ENCODE measurements at places on chromosomes 13 and 19. TPM values are rescaled to one million over a fixed set of nuclear protein-coding genes. Genes with fewer than 3 reads are reported as not detected.

DNA sequence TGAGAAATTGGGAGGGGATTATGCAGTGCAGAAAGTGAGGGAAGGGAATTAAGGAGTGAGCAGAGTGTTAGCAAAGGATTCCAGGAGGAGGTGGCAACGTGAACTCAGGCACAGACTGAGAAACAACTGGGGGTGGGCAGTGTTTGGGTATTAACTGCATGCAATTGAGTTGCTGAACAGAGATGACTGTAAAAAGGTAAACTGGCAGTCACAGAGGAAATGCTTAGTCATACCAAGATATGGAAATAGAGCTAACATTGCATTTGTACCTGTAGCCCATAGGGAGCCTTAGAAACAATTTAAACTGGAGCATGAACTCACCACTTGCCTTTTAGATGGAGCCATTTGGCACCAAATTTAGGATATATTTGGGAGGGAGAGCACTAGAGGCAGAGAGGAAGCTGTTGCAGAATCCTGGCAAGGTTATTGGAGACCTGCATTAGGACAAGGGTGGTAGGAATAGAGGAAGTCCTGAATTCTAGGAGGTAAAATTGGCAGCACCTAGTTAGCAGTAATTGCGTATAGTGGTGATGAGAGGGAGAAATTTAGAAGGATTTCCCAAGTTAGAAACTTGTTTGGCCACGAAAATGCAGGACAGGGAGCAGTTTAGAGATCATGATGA, 100.6 kb upstream of the FRY start:
- H3K4me3 ChIP-seq: no peak overlapping the region
- no peaks in the 10 kb centered on the region for H3K4me1 ChIP-seq

GRCh38 chr19:2478278-2478755, 2.4 kb downstream of the GADD45B start:
- peaks cover 23% of the 10 kb centered on the region for H3K36me3 ChIP-seq
- H3K27ac ChIP-seq: peak overlapping the region; percentile 92
- H3K27me3 ChIP-seq: peaks cover 23% of the 10 kb centered on the region
- H3K4me1 ChIP-seq: no peaks in the 10 kb centered on the region
- peak overlapping the region; percentile 99 for H3K4me3 ChIP-seq

- no peak for DNase-seq
- peaks cover 21% of the 10 kb centered on the region for H3K36me3 ChIP-seq
- H3K27me3 ChIP-seq: no peaks in the 10 kb centered on the region
- peak overlapping the region; percentile 93 for H3K4me3 ChIP-seq
Observed at GRCh38 chr19:14495672-14496028, 277 bp downstream of the GIPC1 start.

- H3K27me3 ChIP-seq: no peaks in the 10 kb centered on the region
- DNase-seq: no peak
- H3K27ac ChIP-seq: no peak overlapping the region
Observed at GRCh38 chr19:52670046-52670445, 31.9 kb upstream of the ZNF83 start.

DNA sequence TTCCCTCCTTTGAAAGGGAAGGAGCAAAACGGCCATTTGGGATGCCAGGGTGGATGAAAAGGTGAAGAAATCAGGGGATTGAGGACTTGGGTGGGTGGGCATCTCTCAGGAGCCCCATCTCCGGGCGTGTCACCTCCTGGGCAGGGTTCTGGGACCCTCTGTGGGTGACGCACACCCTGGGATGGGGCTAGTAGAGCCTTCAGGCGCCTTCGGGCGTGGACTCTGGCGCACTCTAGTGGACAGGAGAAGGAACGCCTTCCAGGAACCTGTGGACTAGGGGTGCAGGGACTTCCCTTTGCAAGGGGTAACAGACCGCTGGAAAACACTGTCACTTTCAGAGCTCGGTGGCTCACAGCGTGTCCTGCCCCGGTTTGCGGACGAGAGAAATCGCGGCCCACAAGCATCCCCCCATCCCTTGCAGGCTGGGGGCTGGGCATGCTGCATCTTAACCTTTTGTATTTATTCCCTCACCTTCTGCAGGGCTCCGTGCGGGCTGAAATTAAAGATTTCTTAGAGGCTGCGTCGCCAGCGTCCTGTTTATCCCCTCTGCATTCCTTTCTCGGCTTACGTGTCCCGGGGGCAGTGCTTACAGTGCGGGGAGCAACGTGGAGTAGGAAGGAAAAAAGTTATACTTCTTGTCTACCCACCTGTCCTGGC, 15.2 kb upstream of the S1PR4 start:
- H3K27me3 ChIP-seq: peaks cover 4% of the 10 kb centered on the region
- no peaks in the 10 kb centered on the region for H3K36me3 ChIP-seq
- H3K4me1 ChIP-seq: peaks cover 15% of the 10 kb centered on the region
- peak overlapping the region; percentile 31 for H3K4me3 ChIP-seq
- no peak overlapping the region for H3K27ac ChIP-seq

- no peaks in the 10 kb centered on the region for H3K36me3 ChIP-seq
- H3K4me1 ChIP-seq: peaks cover 25% of the 10 kb centered on the region
- H3K4me3 ChIP-seq: peak overlapping the region; percentile 71
Observed at GRCh38 chr19:1244693-1245451, 3.3 kb downstream of the ATP5F1D start.

DNA sequence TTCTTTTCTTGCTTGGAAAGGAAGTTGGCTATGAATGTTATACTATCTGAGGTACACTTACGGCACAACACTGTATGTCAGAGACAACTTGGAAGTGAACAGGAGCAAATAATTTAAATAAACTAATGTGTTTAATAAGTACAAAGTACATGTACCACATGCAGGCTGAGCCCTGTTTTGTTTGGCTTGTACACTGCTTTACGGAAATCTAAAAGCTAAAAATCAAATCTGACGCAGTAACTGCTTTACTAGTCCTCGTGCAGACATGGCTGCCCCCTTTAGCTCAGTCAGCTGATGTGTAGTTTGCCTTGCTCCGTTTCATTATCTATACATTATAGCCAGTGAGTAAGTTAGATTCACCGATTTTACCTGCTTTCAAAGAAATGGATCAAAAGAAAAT, 36.5 kb downstream of the TDRD3 start:
- H3K27me3 ChIP-seq: no peaks in the 10 kb centered on the region
- no peaks in the 10 kb centered on the region for H3K4me1 ChIP-seq
- H3K4me3 ChIP-seq: no peak overlapping the region
- no peak overlapping the region for H3K27ac ChIP-seq

- peak overlapping the region; percentile 96 for H3K4me3 ChIP-seq
- no peaks in the 10 kb centered on the region for H3K36me3 ChIP-seq
- peaks cover 26% of the 10 kb centered on the region for H3K4me1 ChIP-seq
- H3K27ac ChIP-seq: peak overlapping the region; percentile 94
Observed at GRCh38 chr13:105139380-105140285, 1395.8 kb downstream of the EFNB2 start.

DNA sequence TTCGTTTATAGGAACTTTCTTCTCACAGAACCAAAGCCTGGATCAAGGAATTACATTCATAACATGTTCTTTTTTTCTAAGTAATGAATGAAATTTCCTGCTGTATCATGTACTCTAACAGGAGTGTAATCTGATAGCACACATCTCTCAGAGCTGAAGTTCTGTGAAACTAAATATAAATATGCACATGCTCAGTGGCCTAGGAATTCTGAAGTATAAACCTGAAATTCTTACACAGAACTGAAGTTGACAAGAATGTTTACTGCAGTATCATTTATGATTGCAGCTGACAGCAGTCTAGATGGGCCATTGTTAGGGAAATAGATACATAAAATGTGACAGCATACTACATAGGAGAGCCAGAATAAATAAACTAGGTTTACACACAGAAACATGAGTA, 54.5 kb downstream of the USP12 start:
- DNase-seq: peak; percentile 5
- no peak overlapping the region for H3K4me3 ChIP-seq
- H3K4me1 ChIP-seq: peaks cover 51% of the 10 kb centered on the region
- H3K36me3 ChIP-seq: peaks cover 6% of the 10 kb centered on the region
- H3K27ac ChIP-seq: peak overlapping the region; percentile 15

- H3K27ac ChIP-seq: peak overlapping the region; percentile 55
- peak overlapping the region; percentile 95 for H3K4me3 ChIP-seq
- H3K36me3 ChIP-seq: peaks cover 3% of the 10 kb centered on the region
- no peaks in the 10 kb centered on the region for H3K27me3 ChIP-seq
Observed at GRCh38 chr19:31347828-31348392, 1.3 kb downstream of the TSHZ3 start.

GRCh38 chr13:30429721-30430694, 7.7 kb downstream of the UBE2L5 start:
- peaks cover 49% of the 10 kb centered on the region for H3K4me1 ChIP-seq
- no peaks in the 10 kb centered on the region for H3K36me3 ChIP-seq
- H3K27me3 ChIP-seq: no peaks in the 10 kb centered on the region

- H3K36me3 ChIP-seq: no peaks in the 10 kb centered on the region
- H3K4me1 ChIP-seq: 0 out of 2 replicates have a peak, but pooled peaks cover 8% of the 10 kb centered on the region
- no peak overlapping the region for H3K27ac ChIP-seq
- no peak for DNase-seq
- H3K27me3 ChIP-seq: 0 out of 2 replicates have a peak, but pooled peaks cover 2% of the 10 kb centered on the region
- H3K4me3 ChIP-seq: no peak overlapping the region
Observed at GRCh38 chr13:63190219-63190618, 1774.6 kb upstream of the PCDH20 start.

DNA sequence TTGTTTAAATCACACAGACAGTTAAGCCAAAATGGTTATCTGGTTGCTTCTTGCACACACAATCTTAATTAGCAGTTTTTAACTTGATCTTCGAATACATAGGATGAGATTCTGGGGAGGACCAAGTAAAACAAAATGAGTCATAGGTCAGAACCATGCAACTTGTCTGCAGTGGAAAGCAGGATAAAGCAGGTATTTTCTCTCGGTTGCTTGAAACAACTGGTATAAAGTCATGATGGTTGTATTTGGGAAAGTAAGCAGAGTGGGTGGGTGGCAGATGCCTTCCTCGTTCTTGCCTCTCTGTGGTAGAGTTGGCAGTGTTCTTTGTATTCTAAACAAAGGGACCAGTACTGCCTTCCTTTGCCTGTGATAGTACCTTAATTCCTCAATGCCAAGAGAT, 167.0 kb downstream of the COG6 start:
- no peak for DNase-seq
- peaks cover 19% of the 10 kb centered on the region for H3K4me1 ChIP-seq
- H3K27me3 ChIP-seq: peaks cover 3% of the 10 kb centered on the region

DNA sequence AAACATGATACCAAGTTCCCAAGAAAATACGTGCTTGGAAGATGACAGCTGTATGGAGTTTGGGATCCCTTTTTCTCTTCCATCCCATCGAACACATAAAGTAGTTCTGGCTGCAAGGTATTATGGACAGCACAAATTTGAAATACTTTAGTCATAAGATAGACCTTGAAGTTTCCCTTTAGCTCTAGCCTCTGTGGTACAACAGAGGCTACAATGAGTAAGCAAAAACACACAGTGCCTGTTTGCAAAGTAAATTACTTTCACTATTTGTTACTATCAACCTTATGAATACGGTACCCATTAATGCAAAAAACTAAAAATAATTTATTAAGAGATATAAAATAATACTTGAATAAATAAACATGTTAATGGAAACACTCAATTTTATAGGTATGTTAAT, 21.0 kb upstream of the LRCH1 start:
- H3K27me3 ChIP-seq: peaks cover 2% of the 10 kb centered on the region
- DNase-seq: no peak
- peaks cover 13% of the 10 kb centered on the region for H3K4me1 ChIP-seq
- no peak overlapping the region for H3K27ac ChIP-seq
- H3K4me3 ChIP-seq: no peak overlapping the region
- H3K36me3 ChIP-seq: no peaks in the 10 kb centered on the region

DNA sequence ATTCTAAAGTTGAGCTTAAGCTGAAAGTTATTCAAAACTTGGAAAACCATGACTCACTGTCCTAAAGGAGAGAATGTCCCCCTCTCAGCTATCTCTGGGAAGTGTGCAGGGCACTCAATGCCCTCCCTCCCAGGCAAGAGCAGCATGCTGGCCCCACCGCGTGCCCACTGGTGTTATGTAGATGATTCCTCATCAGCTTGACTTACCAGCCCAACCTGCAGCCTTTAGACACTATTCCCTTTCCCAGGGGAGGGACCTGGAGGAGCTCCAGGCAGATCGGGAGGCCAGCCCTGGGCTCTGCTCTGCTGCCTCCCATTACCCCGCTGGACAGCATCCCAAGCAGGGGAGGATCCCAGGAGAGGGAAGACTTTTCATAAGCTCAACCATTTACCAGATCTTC, 124.6 kb downstream of the FGF14 start:
- H3K27ac ChIP-seq: no peak overlapping the region
- no peaks in the 10 kb centered on the region for H3K27me3 ChIP-seq
- no peak overlapping the region for H3K4me3 ChIP-seq
- DNase-seq: no peak

DNA sequence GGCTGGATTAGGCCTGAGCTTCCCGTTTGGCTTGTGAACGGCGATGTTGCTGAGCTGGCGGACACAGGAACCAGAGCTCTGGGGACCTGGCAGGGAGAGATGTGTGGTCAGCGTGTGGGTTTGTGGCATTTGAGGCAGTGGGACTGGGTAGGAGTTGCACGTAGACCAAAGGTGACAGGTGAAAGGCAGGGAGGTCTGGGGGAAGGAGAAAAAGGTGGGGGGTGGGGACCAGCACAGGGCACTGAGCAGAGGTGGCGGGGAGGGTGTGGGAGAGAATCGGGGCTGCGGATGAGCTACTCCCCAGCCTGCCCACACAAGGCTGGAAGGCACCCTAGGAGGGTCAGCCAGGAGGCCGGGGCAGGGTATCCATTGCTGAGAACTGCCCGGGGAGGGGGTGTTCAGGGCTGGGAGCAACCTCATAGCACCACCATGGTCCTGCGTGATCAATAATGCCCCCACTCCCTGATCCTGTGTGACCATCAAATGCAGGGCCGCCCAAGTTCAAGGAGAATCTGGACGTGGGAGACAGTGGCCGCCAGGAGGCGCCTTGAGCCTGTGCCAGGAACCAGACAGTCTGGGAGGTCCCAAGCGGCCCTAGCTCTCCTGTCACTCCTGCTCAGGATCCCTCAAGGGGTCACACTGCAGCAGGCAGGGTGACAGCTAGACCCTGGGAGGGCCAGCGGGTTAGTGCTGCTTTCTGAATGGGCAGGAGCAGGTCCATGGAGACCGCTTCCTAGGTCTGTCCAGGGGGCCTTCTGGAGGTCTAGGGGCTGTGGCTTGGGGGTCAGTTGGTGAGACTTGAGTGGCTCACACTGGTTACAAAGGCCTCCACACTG, 12.8 kb upstream of the SELENOW start:
- H3K36me3 ChIP-seq: no peaks in the 10 kb centered on the region
- DNase-seq: peak; percentile 43
- H3K4me1 ChIP-seq: peaks cover 6% of the 10 kb centered on the region
- no peak overlapping the region for H3K4me3 ChIP-seq

The NEK5 gene
- total RNA-seq: not detected

The C1QTNF9B gene
- total RNA-seq: not detected

The BRSK1 gene
- total RNA-seq: 12.4 TPM

The SLC25A41 gene
- not detected for total RNA-seq

The IGFL2 gene
- not detected for total RNA-seq

The SLC10A2 gene
- total RNA-seq: not detected

The STARD13 gene
- total RNA-seq: 29.4 TPM

The C19orf85 gene
- not detected for total RNA-seq

The FUT1 gene
- total RNA-seq: 0.05 TPM

The SCGB2B2 gene
- total RNA-seq: not detected
